ENCODE measurements at places on chromosomes 2 and 18.

DNA sequence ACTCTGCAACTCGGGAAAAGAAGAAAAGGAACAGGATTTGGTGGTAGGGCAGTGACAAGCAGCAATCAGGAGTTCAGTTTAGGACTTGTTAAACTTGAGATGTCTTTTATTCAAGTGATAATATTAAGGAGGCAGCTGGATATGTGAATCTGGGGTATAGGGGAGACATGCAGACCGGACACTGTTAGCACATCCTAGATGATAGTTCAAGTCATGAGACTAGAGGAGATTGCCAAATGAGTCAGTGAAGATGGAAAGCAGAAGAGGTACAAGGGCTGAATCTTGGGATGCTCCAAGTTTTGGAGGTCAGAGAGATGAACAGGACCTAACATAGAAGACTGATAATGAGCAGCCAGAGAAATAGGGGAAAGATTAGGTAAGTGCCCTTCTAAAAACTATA is 69.5 kb upstream of the PSME4 start:
- DNase-seq, result no peak

- no peak for DNase-seq
These were observed 77.5 kb downstream of the BIN1 start for GRCh38 chr2:127029350-127030051.

DNA sequence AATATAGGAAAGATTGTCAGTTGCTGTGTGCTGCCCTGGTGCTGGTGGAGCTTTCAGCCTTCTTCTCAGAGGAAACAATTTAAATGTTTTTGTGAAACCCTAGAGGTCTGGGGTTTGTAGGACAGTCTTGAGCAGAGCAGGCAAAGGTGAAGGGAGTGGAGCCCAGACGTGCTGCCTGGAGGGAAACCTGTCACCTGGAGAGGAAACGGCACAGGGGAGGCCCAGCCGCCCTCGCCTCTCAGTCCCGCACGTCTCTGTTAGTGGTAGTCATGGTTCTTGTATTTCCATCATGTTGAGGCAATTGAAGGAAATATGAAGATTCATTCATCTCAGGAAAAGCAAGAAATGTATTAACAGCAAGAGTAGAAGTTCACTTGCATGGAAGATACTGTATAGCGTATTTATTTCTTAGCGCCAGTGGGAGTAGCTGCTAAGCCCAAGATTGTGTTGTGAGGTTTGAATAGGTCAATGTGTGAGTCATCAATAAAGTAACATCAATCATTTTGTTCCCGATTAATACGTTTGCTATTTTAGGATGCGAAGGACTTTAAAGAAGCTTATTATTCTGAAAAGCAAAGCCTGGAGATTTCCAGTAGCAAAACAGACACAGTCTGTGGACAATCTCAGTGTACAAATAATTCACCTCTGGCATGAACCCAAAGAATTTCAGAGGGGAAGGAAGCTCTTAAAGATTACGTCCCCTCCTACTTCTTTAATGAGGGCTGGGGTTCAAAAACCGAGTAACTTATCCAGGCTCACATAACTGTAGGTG is 70.4 kb downstream of the LRRFIP1 start:
- no peak for DNase-seq

DNA sequence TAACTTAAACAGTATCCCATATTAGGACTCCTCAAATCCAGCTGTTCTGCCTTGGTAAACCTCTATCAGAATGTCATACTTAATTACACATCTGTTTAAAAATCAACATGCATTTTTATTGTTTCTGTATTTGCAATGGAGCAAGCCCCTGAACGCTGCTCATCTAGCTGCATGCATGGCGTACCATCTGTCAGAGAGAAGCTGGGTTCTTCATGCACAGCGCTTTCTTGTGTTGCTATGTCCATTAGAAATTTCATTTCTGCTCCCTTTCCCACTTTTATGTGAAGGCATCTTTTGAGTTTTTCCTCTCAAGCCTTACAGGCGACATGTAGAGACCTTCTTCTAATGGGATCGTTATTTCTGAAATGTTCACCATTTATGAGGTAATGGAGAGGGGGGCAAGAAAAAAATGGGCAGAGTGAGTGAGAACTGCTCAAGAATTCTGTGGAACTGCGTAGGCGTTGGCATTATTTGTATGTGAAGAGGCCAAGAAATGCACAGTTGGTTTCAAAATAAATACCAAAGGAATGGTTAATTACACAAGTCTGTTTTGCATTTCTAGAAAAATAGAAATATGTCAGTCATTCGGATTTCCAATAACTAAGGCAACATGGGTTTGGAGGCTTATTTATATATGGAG is 31.6 kb downstream of the INSIG2 start:
- no peak for DNase-seq

DNA sequence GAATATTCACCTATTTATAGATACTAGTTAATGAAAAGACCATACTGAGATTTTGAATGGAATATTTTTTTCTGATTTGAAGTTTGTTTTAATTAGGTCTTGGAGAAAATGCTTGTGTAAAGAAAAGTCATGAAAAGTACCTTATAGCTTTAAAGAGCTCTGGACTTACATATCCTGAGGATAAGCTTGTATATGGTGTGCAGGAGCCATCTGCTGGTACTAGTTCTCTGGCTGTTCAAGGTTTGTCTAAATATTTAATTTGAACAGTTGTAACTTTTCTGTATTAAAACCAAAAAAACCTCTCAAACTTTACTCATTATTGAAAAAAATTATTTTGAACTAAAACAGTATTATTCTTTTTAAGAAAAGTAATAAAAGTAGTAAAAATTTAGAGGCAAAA is 50.1 kb downstream of the UBR3 start:
- no peak for DNase-seq

DNA sequence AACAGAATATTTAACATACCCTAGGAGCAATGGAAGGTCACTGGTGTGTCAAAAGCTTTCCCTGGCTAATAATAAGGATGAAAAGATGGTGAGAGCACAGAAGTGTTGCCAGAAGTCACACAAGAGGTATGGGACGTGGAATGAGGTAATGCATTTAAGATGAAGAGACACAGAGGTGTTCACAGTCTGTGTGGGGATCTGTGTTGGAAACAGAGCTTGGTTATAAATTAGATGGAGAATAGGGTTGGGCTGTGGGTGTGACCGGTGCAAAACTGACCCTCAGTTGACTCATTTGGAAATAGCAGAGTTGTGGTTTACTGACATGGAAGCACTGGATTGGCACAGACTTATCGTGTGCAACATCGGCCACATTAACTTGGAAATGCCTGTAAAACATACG is 372.5 kb downstream of the SATB2 start:
- DNase-seq, result no peak

- DNase-seq, result no peak
These were observed 144.2 kb upstream of the HDAC4 start for GRCh38 chr2:239544918-239545465.

- DNase-seq, result no peak
These were observed 402.7 kb upstream of the FSIP2 start for GRCh38 chr2:185335879-185336278.

DNA sequence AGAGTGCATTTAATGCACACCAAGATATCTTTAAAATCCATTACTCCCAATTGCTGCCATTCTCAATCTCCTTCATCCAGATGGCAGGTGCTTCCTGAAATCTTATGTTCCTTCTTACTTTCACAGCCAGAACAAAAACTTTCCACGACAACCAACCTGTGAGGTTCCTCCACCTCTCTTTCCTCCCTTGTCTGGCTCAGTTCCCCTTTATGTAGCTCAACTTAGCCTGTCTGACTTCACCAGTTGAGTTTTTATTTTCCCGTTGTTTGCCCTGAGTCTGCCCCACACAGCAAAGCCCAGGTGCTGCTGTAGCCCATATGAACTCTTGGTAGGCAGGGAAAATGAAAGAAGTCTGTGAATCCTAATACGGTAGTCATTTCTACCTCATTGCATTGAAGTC is 112.5 kb downstream of the MREG start:
- DNase-seq, result no peak

DNA sequence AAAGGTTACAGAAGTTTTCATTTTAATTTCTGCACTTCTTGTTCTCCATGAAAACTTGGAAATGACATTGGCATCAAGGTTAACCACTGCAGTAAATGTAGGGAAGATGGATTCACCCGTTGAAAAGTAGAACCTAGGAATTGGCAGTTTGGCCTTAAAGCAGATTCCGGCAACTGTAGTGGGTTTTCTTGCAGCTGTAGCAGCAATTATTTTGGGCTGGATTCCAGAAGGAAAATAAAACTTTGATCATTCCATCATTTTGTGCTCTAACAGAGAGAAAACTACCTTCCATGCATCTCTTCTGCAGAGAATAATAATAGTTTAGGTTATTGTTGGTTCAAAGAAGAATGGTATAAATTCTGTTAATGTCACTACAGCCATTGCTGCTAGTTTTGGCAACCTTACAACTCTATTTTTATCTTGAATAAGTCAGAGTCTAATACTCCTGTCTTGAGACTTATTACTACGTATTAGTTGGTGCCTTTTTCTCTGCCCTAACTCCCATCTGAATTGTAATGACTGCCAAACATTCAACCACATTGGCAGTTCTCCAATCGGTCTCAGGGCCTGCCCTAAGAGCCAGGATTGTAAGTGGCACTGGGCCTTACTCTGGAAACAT is 178.1 kb upstream of the PIEZO2 start:
- DNase-seq, result no peak

GRCh38 chr2:26035090-26035743 is 1.3 kb downstream of the RAB10 start:
- no peak for DNase-seq

DNA sequence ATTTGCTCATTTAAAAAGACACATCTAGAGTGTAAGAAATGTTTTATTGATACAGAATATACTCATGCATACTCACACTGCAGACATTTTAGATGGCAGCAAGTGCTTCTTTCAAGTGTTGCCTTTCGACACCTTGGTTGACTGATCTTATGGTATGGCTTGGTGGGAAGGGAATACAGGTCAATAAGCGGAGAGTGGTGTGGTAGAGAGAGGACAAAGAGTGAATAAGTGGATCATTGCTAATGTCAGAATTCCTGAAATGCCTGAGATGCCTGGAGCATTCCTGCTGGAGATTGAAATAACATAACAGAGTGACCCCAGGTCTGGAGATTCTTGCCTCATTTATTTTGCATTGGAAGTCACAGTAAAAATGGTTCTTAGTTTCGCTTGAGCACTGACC is 76.7 kb downstream of the RND3 start:
- no peak for DNase-seq

Data from HFF-Myc (cell line).